SK-MEL-5 (cell line): ENCODE measurements at places on chromosomes 11 and 22. TPM values are rescaled to one million over a fixed set of nuclear protein-coding genes. Genes with fewer than 3 reads are reported as not detected.

GRCh38 chr11:90392692-90393091, 169.8 kb upstream of the CHORDC1 start:
- DNase-seq: peak; percentile 4

GRCh38 chr11:811446-812245, 1.9 kb downstream of the RPLP2 start:
- peak; percentile 70 for DNase-seq

GRCh38 chr22:37824674-37825641, 1.8 kb downstream of the GALR3 start:
- DNase-seq: no peak

DNA sequence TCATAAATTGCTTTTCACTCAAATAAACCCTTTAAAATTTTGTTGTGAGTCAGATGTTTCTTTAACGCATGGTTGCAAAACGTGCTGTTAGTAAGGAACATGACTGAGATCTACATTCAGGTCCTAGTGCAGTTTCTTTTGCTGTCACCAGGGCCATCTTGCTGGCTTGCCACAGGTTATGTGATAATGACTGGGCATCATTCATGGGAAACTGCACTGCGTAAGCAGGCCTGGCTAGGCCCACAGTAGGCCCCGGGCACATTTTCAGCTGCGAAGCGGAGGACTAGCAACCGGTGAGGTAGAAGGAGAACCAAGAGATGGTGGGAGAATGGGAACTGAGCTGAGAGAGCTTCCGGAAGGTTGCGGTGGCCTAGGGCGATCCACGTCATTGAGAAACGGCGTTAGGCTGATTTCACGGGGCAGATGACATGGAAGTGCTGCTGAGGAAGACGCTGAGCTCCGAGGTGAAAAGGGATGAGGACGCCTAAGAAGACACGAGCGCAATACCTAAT, 3.2 kb upstream of the KLHDC7B start:
- no peak for DNase-seq

- no peak for DNase-seq
These were observed 6.6 kb downstream of the FLRT1 start for GRCh38 chr11:64042301-64042700.

DNA sequence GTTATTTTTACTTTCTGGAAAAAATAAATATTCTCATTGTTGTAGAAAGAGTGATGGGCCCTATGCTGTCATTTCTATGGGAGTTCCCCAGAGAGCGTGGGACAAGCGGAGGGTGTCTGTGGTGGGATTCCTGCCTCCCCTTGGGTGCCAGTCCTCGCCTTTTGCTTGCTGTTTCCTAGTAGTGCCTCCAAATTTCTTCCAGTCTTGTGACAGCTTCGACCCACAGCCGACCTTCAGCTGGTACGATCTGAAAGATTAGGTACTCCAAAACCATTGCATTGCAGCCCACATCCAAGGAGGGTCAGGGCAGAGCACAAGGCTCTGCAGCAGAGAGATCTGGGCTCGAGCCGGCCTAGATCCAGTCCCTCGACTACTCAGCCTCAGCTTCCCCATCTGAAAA, 58.9 kb upstream of the EMID1 start:
- DNase-seq: no peak

DNA sequence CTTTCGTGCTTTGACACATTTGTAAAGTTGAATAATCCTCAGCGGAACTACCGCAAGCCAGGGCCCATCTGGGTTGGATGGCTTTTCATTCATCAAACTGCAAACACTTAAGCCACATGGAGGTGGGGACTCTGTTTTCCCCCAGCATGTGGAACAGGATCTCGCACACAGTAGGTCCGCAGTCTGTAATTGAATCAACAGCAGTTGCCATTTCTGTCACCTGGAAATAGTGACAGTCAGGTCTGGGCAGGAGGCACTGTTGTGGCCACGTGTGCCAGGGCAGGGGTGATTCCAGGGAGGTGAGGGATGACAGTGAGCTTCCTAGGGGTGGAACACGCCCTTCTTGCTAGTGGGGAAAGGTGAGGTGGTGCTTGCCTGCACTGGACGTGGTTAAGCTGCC, 50.7 kb upstream of the ANO1 start:
- DNase-seq: no peak

GRCh38 chr11:2567026-2567671, 122.3 kb downstream of the KCNQ1 start:
- no peak for DNase-seq

The P2RY6 gene
- total RNA-seq: not detected in 2 replicates

The HBD gene
- not detected in 2 replicates for total RNA-seq

The APOL3 gene
- 0.18 TPM in 1 of 2 replicates, not detected in the other for total RNA-seq

The ZNF280A gene
- 8.6 and 10.6 TPM in 2 replicates for total RNA-seq
